Foreskin fibroblast (primary cell): ENCODE measurements at places on chromosomes 7 and 10.

- peak; percentile 83 for DNase-seq
Observed at GRCh38 chr10:30445711-30446110, 11.7 kb downstream of the MAP3K8 start.

GRCh38 chr10:5573319-5573950 lies 48.7 kb downstream of the CALML3 start:
- no peak for DNase-seq

DNA sequence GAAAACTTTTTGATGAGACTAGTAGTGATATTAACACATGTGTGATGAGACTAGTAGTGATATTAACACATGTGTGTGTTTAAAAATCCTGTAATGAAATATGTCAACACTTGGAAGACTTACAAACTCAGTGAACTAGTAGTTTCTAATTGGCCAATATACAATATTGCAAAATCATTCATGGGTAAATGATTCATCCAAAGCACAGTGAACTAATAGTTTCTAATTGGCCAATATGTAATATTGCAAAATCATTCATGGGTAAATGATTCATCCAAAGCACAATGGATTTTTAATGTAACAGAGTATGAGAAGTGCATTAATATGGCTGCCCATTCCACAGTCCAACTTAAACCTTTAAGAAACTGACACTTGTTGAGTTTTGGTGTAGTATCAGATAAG lies 77.8 kb downstream of the ATAD1 start:
- peak; percentile 56 for DNase-seq

- peak; percentile 30 for DNase-seq
Observed at GRCh38 chr10:10045765-10046028, 972.0 kb upstream of the CELF2 start.

DNA sequence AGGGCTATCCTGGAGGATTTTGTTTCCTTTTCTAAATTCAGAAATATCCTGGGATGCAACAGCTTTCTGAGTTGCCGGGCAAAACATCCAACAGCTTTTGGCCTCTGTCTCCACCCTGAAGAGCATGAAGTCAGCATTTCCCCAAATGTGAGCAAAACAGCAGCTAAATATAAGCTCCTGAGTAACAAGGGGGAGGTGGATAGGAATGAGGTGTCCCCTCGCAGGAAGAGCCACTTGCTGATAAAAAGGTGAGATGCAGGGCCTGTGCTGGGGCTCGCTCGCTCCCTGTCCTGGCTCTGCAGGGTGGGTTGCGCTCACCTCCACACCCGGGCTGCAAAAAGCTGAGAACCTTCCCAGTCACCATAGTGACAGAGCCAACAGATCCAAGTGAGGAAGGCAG lies 264.3 kb downstream of the ZEB1 start:
- DNase-seq = no peak

- peak; percentile 84 for DNase-seq
Observed at GRCh38 chr7:33774762-33775523, 130.4 kb upstream of the BMPER start.

DNA sequence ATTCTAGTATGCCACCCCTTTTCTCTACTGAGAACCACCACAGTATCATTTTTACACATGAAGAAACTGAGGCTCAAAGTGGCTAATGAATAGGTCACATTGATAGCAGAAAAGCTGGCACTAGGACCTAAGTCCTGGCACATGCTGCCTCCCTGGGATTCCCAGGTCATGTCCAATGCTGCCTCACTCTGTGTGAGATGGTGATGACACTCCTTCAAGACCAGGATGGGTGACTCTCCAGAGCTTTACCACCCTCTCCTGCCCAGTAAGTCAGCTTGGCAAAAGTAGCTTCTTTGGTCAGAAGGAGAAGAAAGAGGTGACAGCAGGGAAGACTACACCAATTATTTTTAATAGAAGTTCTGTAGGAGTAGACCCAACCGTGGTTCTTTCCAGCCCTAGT lies 13.3 kb upstream of the AKR1B10 start:
- peak; percentile 7 for DNase-seq

DNA sequence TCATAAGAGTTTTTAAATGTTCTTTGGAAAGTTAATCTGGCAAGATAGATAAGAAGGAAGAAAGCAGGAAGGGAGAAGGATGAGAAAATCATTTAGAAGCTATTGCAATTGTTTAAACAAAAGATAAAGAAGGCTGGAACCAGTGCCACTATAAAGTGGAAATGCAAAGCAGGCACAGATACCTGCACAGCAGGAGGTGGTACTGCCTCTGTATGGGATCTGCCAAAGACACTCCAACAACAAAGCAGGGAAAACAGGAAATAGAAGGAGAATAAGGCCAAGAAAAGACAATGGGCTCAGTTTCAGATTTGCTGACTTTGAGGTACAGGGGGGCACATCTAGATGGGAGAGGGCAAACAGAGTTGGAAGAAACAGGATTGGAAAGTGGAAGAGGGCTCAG lies 138.6 kb downstream of the PPP1R17 start:
- no peak for DNase-seq

DNA sequence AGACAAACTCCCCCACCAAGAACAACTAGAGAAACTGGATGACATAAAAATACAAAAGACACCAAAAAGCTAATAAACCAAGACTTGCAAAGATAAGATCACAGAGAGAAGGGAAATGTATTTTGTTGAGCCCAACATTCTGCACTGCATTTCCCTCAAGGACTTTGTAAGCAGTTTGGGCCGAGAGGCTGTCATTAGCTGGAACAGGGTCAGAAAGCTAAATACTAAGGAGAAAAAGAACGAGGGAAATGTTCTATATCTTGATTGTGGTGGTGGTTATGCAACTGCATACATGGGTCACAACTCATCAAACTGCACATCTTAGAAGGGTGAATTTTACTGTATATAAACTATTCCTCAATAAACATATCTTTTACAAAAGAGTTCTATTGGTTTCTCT lies 315.0 kb downstream of the IPMK start:
- DNase-seq = peak; percentile 51

DNA sequence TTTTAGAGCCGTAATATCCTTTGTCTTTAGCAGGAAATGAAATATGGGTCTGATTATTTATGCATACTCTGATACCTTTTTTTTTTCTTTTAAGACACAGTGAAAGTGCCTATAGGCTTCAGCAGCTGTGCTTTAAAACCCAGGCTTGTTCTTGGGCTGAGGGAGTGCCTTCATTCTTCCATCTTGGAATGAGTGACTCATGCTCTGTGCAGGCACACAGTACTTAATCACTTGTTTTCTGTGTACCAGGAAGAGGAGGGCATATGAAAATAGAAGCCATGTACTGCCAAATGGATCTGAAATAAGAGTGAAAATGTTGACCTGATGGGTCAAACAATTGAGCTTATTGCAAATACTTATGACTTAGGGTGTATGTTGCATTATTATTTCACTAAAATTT lies 12.0 kb downstream of the INPP5F start:
- DNase-seq = peak; percentile 92

DNA sequence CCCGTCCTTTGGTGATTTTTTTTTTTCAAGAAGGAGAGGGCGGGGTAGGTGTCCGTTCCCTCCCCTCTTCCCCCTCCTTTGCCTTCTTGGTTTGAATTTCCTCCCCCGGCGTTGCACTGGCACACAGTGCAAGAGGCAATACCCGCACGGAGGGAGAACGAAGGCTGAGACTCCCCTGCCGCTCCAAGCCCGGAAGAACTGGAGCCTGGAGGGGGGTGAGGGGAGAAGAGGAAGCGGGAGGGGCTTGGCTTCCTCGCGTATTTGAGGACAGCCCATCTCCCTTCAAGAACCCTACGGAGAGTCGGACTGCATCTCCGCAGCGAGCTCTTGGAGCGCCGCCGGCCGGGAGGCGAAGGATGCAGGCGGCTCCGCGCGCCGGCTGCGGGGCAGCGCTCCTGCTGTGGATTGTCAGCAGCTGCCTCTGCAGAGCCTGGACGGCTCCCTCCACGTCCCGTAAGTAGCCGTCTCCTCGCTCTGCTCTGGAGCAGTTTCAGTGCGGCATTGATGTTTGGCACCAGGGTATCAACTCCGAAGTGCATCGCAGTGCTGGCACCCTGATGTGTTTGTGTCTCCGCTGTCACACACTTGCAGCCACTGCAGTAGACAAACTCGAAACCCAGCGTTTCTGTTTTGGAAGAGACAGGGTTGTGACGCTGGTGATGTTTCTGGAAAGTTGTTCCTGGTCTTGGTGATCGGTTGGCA lies at the start of gene CNTNAP2:
Gene CNTNAP2 (plus strand): TSS at position 281 of the 702 bp plus-strand sequence. CDS start 76 bp downstream, at position 357.
- DNase-seq = no peak

DNA sequence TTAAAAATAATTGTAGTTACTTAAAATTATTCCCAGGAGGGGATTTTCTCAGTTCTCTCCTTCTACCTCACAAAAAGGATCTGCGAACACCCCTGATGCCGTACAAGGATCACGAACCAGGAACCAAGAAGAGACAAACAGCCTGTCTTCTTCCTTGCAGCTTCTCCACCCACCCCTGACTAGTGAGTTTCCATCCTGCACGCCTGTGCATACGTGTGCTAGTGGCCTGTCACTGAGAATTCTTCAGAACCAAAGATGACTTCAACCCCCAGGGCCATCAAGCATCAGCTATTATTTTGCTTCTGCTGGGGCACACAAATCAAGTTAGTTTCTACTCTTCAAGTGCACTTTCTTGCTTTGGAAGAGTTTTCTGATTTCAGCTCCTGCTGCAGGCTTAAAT lies 175.5 kb upstream of the KLF6 start:
- DNase-seq = no peak

GRCh38 chr7:155780884-155781283 lies 31.4 kb downstream of the SHH start:
- no peak for DNase-seq

DNA sequence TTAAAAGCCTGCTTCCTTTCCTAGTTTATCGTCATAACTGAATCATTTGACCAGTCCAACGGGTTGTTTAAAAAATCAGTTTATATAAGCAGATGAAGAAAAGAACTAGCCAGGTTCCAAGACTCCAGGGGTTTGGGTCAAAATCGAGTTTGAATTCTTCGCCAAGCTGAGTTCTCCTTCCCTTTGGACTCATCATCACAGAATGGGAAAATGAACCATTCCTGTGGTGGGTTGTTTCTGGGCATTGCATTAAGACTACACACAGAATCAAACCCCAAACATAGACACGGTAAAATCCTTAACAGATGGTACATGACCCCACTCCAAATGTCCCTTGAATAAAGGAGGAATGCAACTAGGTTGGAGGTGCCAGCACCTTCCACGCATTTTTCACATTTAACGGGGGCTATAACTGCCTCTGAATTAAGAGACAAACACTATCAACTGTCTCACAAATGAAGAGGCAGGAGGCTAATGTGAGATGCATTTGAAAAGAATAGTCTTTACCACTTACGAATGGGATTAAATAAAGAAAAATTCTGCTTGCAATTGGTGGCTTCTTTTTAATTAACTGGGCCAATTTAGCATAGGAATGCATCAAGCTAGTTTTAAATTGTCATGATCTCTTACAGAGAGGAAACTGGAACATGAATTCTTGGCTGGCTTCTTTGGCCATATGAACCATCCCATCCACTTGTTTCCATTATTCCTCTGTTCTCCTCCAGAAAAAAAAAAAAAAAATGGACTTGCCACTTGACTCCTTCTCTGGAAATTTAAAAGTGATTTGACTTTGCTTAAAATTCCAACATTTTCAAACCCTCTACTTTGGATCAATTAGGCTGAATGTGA lies 61.1 kb downstream of the CHST15 start:
- no peak for DNase-seq

- DNase-seq = no peak
Observed at GRCh38 chr10:71688256-71688655, 31.3 kb downstream of the C10orf105 start.

DNA sequence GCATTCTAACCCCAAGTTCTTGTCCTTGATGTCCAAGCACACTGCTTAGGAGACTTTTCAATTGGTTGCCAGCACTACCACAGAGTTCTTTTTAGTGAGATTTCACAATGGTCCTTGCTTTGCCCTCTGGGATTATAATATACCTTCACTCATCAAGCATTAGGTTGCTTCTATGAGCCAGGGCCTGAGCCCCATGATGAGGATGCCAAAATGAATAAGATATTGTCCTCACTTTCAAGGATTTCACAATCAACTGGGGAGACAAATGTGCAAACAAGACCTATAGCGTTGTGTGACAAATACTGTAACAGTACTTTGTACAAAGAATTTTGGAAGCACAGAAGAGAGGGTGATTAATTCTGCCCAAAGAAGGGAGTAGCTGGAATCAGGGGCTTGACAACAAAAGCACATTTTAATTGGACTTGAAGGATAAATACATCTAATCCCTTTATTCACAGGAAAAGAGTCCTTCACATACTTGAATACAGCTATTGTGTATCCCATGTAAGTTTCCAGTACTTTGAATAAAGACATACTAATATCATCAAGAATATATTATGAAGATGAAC lies 263.6 kb upstream of the LRRN3 start:
- no peak for DNase-seq
